Renal cortex interstitium (tissue), 15 donors: ENCODE measurements at places on chromosomes 12 and 14.

DNA sequence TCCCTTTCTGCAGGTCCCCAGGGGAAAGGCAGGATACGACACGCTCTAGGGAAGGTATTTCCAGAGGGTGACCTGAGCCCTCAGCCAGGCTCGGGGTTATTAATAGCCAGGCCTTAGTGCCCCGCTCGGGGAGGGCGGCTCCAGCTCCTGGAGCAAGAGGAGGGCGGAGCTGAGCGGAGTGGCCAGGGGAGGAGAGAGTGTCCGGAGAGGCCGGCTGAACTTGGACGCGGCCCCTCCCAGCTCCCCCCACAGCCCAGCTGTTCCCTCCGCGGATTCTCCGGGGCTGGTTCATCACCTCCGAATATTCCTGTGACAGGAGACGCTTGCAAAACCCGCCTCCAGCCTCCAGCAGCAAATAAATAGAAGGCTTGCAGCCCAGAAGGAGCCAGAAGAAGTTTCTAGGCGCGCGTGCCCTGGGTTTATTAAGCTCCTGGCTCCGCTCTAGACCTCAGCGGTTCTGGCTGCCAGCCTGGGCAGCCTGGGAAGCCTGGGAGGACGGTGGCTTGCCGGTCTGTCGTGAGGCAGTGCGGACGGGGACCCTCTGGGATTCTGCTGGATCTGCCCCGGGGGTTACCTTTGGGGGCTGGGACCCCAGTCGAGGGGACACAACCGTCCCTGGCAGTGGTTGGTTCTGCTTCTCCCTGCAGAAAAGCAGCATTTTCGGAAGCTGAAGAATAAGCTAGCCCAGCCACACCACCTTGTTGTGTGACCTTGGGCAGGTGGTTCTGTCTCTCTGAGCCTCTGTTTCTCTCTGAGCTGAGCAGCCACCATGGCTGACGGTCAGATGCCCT is at the start of gene HSPB8:
TSS of gene HSPB8 (plus strand) at position 388 of the 791 bp plus-strand sequence. CDS start at position 770, 382 bp downstream.
- peak; percentile 48 for DNase-seq

DNA sequence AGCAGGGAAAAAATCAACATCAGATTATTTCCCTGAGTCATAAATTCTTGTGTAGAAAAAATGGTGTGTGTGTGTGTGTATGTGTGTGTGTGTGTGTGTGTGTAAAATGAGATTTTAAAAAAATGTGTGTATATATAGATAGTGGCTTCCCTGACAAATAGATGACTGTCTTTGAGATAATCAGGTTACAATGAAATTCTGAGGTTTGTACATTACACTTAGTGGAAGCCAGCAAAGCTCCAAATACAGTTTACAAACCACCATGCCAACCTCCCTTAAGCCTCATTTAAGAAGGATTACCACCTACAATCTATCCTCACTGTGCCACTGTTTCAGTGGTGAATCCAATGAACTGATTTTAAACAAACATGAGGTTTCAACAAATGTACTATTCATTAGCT is 93.8 kb downstream of the MED13L start:
- no peak for DNase-seq

DNA sequence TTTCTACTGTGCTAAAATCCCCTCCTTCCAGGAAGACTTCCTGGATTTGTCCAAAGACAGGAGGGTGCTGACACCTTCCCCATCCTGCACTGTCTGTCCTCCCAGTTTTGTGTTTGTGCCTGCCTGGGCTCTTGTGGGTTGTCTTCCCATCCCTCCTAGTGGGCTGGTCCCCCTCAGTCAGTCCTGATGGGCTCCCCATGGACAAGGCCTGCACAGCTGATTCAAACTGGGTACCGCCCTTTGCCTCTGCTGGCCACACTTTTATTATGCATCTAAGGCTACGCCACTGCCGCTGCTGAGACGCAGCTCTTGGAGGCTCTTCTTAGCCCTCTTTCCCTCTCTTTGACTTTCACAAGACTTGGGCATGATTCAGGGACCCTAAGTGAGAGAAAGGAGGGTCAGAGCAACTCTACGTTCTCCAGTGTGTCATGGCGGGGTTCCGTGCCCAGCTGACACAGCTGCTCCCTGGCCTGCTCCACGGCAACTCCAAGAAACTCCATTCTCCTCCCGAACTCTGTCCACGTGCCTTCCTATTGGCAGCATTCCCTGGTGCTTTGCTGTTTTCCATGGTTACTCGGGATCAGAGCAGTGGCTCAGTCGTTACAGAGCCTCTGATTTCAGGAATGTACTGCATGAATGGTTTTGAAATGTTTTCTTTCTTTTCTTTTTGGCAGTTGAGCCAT is 3.8 kb upstream of the KRT85 start:
- DNase-seq, result peak; percentile 34

GRCh38 chr14:101068313-101069227 is 165.0 kb upstream of the RTL1 start:
- no peak for DNase-seq

DNA sequence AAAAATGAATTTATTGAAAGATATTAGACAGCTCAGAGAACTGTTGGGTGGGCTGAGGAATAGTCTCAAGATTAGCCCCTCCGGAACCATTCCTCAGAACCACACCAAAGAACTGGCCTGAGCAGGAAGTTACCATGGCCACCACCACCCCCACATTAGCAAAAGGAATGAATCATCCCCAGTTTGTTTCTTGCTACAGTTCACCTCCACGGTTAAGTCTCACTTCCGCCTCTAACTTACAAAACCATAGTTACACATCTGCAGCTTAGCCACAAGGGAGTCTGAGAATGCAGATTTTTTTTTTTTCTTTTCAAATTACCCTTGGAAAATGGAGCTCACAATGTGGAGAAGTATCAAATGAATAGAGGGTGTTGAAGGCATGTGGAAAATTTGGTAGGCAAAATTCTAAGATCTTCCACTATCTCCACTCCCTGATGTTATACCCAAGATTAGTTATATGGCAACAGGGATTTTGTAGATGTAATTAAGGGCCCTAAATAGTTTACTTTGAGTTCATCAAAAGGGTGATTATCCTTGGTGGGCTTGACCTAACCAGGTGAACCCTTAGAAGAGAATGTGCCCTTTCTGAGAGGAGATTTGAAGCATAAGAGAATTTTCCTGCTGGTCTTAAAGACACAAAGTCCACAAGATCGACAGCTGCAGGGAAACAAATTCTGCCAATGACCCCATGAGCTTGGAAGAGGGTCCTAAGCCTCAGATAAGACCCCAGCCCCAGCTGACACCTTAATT is 129.8 kb upstream of the KRR1 start:
- DNase-seq, result no peak

GRCh38 chr12:56763753-56764657 is 881 bp downstream of the HSD17B6 start:
- no peak for DNase-seq

- no peak for DNase-seq
Measured at GRCh38 chr12:40569626-40570179, 122.5 kb upstream of the CNTN1 start.

DNA sequence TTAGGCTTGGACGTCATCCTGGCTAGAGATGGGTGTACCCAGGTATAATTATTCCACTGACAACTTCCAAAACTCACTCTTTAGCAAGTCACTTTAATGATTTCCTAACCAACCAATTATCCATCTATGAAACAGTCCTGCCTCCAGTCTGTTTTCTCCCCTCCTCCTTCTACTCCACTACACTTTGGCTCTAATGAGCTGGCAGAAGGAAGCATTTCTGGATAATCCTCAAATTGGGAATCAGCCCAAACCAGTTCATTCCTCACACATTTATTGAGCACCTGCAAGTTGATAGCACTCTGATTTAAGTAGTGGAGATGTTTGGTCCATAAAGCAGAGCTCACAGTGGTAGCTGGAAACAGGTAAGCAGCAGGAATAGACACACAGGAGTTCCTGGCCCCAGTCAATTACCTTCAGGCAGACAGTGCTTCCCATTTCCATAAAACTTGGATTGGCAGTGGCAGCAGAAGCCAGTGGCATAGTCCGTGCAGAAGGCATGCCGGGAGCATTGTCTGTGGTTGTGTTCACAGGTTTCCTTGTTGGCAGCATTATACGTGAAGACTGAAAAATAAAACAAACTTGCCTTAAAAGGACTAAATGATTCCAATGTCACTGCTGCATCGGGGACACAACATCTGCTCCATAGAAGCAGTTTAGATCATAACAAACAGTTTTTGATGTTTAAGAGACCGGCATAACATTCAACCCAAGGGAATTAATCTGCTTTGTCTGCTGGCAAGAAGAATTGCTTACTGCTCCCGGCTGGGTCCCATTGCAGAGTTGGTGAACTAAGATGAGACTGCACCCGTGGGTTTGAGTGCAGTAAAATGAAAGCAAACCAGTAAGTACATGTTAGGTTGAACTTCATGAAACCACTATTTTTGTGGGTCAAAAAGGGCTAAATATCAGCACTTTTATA is 26.2 kb downstream of the NID2 start:
- no peak for DNase-seq

- DNase-seq, result no peak
Measured at GRCh38 chr12:32467959-32468863, 68.9 kb downstream of the FGD4 start.

DNA sequence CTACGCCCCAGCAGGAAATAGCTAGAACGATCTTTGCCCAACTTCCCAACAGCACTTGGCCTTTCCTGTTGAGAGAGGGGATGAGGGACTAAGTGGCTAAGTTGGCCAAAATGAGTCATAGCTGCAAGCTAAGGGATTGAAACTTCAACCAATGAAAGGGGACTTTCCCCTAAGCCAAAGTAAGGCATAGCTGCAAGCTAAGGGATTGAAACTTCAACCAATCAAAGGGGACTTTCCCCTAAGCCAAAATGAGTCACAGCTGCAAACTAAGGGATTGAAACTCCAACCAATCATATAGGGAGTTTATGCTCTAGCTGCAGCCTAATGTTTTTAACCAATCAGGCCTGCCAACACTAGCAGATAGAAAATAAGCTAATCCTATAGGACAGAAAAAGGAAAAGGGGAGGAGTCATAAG is 100.5 kb upstream of the SSTR1 start:
- DNase-seq, result no peak

DNA sequence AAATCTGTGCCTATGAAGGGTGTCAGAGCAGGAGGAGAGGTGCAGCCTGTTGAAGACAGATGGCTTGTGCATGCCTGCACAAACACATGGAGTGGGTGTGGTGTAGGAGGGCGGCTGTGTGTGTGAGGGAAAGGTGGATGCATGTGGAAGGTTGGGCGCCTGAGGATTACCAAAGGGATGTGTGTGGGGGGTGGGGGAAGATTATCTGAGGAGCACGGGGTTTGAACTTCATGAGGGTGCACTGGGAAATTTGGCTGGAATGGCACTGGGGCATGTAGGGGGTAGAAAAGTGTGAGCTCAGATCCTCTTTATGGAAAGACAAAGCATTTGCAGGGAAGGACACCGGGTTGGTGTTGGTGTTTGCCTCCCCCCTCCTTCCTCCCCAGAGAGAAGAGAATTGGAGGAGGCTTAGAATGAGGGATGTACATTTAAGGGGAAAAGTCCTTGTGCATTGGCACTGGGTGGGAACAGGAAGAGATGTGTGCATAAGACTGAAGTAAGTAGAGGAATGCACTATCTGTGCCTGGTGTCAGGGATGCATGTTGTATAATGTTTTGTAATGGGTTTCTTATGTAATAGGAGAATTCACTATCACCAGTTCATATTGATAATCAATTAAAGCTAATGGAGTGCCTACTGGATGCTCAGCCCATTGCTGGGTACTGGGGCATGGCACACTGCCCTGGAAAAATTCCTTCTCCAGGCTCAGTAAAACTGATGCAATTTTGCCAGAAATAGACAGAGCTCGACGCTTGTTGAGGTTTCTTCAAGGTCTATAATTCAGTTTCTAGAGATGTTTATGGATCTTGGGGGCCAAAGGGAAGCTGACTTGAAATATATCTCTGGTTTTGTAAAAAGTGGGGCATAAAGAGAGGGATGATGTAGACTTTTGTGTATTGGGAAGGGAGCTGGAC is 3.0 kb downstream of the NTF3 start:
- DNase-seq, result no peak

DNA sequence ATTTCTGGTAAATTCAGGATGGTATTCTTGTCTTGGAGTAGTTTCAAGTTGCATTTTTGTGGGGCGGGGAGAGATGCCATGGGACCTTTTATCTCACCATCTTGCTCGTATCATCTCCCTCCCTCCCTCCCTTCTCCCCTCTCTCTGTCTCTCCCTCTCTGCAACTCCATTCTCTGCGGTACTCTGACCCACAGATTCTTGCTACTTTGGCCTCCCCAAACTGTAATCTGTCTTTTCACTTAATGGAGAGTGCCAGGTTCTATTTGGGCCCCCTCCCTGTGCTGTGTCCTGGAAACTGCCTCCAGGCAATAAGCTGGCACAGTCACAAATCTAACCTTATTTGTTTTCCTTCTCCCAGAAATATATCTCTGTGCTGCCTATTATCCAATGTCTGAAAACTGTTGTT is 175.2 kb downstream of the PAWR start:
- DNase-seq, result no peak

- no peak for DNase-seq
Measured at GRCh38 chr12:1808036-1808797, 12.1 kb upstream of the LRTM2 start.

- DNase-seq, result no peak
Measured at GRCh38 chr14:70655110-70655826, 13.6 kb downstream of the TTC9 start.

DNA sequence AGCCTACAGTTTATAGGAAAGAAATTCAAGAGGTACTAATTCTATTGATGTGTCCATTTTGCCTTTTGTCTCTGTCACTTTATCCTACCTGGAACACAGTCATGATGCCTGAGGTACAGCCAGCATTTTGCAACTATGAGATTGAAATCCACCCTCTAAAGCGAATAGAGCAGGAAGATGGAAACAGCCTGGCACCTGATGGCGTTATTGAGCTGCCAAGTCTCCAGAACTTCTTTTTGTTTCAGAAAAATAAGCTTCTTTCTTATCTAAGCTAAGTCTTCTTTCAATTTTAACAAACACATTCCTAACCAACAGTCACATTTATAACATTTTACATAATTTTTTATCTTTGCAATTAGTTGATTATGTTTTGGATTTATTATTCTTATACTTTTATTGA is 182.1 kb downstream of the PAWR start:
- DNase-seq, result no peak

GRCh38 chr12:128339126-128339520 is 72.2 kb downstream of the TMEM132C start:
- DNase-seq, result no peak

DNA sequence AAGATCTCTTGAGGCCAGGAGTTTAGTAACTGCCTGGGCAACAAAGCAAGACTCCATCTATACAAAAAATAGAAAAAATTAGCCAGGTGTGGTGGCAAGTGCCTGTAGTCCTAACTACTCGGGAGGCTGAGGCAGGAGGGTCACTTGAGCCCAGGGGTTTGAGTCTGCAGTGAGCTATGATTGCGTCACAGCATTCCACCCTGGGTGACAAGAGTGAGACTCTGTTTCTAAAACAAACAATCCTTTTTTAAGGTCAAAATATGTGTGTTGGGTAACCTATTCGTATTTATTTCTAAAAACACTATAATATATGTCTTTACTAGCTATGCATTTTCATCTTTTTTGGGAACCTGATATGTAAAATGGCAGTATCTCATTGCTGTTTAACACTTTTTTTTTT is 7.4 kb downstream of the FBXO21 start:
- DNase-seq, result no peak

- no peak for DNase-seq
Measured at GRCh38 chr14:38056270-38056669, 151.4 kb upstream of the SSTR1 start.
